ENCODE measurements at places on chromosomes 4 and X. TPM values are rescaled to one million over a fixed set of nuclear protein-coding genes. Genes with fewer than 3 reads are reported as not detected.

DNA sequence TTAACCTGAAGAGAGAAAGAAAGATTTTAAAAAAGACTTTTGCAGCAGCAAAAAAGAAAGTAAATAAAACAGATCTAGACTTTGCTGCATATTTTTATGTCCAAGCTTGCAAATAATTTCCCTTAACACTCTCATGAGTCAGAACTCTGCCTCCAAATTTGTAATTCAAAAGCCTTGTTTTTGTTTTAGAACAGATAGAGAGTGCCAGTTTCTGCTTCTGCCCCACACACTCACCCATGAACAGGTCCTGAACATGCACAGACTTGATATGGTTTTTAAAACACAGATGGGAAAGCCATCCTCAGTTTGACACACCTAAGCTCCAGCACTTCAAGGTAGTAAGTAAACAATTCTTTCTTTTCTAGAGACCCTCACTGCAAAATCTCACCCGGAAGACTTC is 39.7 kb upstream of the VCX3B start:
- DNase-seq = no peak

DNA sequence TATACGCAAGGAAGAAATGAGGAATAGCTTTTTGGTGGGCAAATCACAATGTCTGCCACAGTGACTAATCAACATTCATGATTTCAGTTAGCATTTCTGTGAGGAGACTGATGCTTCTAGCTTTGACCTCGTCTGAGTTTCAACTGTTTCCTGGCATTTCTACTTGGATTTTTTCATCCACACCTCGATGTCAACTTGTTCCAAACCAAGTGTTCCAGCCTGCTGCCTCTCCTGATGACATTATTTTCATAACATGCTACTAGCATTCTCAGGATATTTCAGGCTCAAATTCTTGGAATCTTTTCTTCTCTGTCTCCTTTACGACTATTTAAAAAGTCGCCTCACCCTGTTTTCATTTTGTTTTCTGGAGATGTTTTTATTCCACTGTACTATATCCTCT is 90.3 kb upstream of the TEX13D start:
- DNase-seq = no peak

DNA sequence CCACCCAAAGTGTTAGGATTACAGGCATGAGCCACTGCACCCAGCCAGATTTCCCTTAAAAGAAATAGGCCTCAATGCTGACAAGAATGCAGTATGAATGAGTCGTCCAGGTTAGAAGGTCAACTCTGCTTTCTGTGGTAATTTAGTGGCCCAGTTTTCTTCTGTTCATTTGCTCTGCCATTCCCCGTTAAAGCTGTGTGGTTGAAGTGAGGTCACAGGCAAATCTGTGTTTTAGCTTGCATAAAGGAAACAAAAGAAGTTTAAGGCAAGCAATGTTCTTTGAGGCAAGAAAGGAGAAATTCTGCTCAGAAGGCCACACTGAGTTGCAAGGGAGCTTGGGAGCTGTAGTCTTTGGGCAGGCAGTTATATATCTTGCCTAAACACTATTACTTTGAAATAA is 176.8 kb downstream of the LARP7 start:
- DNase-seq = no peak

- DNase-seq = no peak
These were observed 2252.9 kb upstream of the AGA start for GRCh38 chr4:179695175-179695574.

- DNase-seq = no peak
These were observed 26.7 kb downstream of the NR0B1 start for GRCh38 chrX:30282527-30282926.

- no peak for DNase-seq
These were observed 218.6 kb upstream of the GK2 start for GRCh38 chr4:79626611-79627010.

DNA sequence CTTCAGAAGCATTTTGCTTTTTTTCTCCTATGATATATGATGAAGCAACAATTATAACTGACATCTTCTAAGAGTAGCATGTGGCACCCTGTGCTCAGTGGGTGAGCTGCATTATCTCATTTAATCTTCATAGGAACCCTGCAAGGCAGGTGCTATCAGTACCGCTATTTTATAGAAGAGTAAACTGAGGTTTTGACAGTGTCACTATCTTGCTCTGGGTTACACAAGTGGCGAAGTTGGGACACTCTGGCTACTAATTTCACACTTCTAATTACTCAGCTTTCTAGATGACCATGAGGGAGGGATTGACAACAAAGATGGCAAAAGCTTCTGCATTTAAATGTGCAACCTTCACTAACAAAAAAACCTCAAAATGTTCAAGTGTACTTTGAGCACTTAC is 76.9 kb upstream of the CAMK2D start:
- no peak for DNase-seq

GRCh38 chrX:136694431-136695087 is 46.6 kb downstream of the CD40LG start:
- DNase-seq = peak; percentile 49

The SLC10A6 gene
- not detected for total RNA-seq

The HSFX3 gene
- not detected for total RNA-seq

The SORCS2 gene
- not detected for total RNA-seq

The STPG2 gene
- total RNA-seq = 0.41 TPM
